Natural killer cell treated with Interleukin-12 subunit alpha and Interleukin-12 subunit beta and Interleukin-15 and Interleukin-18, amount 100 ng/mL, for 72 hours (primary cell): ENCODE measurements at places on chromosomes 12 and 14. TPM values are rescaled to one million over a fixed set of nuclear protein-coding genes. Genes with fewer than 3 reads are reported as not detected.
A peak's percentile ranks its signal among the peaks of the same experiment; 100 is the strongest.

- H3K27me3 ChIP-seq = peaks cover under 1% of the 10 kb centered on the region
- DNase-seq = no peak
- H3K4me1 ChIP-seq = no peaks in the 10 kb centered on the region
- H3K36me3 ChIP-seq = no peaks in the 10 kb centered on the region
These were observed 181.0 kb downstream of the MON2 start for GRCh38 chr12:62647586-62647985.

DNA sequence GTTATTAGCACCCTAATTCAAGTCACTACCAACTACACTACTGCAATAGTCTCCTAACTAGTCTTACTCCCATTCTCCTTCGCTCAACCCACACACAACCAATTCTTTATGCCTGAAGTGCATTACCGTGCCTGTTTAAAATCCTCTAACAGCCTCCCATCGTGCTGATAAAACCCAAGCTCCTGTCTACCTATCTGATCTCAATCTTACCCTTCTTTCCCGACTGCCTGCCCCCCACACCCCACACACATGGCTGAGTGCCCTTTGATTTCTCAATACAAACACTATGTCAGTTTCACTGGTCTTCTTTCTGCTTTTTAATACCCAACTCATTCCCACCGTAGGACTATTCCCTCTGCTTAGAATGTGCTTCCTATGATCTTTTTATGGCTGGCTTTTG lies 59.9 kb downstream of the SPPL3 start:
- peaks cover 45% of the 10 kb centered on the region for H3K4me1 ChIP-seq
- no peak for DNase-seq
- H3K4me3 ChIP-seq = no peak overlapping the region

C14orf180 gene
- total RNA-seq = not detected

DNA sequence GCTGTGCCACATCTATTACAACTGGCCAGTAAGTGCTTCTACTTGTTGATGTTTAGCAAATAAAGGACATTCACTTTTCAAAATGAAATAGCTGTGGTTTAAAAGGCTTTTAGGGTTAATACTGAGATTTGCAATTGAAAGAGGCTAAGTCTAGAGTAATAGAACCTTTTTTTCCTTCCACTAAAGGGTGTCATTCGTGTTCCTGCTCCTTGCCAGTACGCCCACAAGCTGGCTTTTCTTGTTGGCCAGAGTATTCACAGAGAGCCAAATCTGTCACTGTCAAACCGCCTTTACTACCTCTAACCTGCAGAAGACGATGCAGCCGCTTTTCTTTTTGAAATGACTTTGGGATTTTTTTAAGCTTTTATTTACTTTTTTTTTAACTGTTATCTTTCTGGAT lies 33.6 kb downstream of the PIWIL1 start:
- H3K27me3 ChIP-seq = peaks cover 13% of the 10 kb centered on the region
- no peak overlapping the region for H3K4me3 ChIP-seq
- H3K36me3 ChIP-seq = no peaks in the 10 kb centered on the region

DNA sequence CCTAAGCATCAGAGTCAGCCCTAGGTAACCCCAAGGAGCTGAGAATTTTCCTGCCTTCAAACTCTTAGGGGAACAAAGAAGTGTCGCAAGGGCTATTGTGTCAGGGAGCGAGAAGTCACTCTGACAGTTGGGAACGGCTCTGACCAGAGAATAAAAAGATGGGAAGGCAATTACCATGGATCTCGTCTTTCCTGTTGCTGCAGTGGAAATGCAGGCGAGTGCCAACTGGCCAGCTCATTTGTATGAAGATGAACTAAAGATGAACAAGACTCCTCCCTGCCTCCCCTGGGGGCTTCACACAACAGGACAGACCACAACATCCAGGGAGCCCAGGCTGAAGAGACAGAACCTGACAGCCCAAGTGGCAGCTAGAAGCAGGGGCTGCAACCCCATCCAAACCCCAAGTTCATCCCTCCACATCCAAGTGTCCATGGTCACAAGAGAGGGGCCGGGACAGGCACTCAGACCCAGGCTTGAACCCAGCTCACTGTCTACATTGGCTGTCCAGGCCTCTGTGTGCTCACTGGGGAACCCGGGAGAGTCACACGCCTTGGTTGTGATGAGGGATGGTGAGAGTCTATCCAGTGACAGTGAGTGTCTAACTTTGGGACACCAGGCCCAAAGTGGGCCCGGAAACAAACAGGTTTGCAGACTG lies 322.4 kb downstream of the BCL11B start:
- H3K4me1 ChIP-seq = peaks cover 4% of the 10 kb centered on the region
- no peak for DNase-seq
- no peak overlapping the region for H3K27ac ChIP-seq
- H3K36me3 ChIP-seq = no peaks in the 10 kb centered on the region
- H3K4me3 ChIP-seq = no peak overlapping the region

- no peak for DNase-seq
- peaks cover 13% of the 10 kb centered on the region for H3K27me3 ChIP-seq
- H3K27ac ChIP-seq = no peak overlapping the region
These were observed 61.1 kb downstream of the PRMT8 start for GRCh38 chr12:3551976-3552725.

ALDH2 gene
- not detected for total RNA-seq

TAMALIN gene
- total RNA-seq = 5.6 TPM

GRCh38 chr12:117013726-117014125 lies 85.5 kb downstream of the TESC start:
- no peaks in the 10 kb centered on the region for H3K27me3 ChIP-seq
- H3K4me1 ChIP-seq = no peaks in the 10 kb centered on the region
- H3K4me3 ChIP-seq = no peak overlapping the region

DNA sequence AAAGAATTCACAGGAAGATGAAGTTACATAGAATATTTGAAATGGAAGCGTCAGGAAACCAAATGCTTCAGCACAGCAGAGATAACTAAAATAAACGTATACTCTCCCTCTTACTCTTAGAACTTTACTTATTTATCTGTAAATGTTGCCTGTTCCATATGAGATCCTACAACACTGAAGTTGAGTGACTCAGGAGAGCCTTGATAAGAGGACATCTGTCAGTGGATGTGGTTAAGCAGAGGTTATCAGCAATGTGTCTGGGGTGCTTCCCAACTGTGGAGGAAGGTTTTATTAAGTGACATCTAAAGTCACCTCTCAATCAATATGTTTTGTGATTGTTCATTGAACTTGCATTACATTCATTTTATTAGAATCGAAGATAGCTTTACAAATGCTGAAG lies 81.9 kb downstream of the NEDD1 start:
- H3K4me3 ChIP-seq = no peak overlapping the region
- no peaks in the 10 kb centered on the region for H3K36me3 ChIP-seq
- peaks cover 3% of the 10 kb centered on the region for H3K4me1 ChIP-seq
- DNase-seq = no peak

DNA sequence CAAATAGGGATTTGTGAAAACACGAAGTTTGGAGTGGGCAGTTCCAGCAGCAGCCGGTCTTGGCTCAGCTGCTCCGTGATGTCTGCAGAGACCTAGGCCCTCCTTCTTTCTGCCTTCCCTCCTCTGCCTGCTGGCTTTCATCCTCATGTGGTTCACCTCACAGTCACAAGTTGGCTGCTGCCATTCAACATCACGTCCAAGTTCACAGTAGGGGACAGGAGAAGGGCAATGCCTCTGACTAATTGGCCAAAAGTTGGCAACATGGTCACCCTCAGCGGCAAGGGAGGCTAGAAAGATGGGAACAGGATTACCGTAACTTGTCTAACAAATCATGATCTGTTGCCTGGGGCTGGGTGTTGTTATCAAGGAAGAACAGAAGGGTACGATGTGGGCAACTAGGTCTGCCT lies 7.8 kb upstream of the CACNA2D4 start:
- no peaks in the 10 kb centered on the region for H3K36me3 ChIP-seq
- H3K4me1 ChIP-seq = peaks cover 13% of the 10 kb centered on the region
- peaks cover 7% of the 10 kb centered on the region for H3K27me3 ChIP-seq

GRCh38 chr12:13670285-13670866 lies 311.0 kb downstream of the GRIN2B start:
- no peak for DNase-seq
- H3K4me3 ChIP-seq = no peak overlapping the region
- H3K27me3 ChIP-seq = peaks cover 33% of the 10 kb centered on the region
- no peaks in the 10 kb centered on the region for H3K36me3 ChIP-seq
- H3K27ac ChIP-seq = no peak overlapping the region

- no peak overlapping the region for H3K27ac ChIP-seq
- no peak overlapping the region for H3K4me3 ChIP-seq
- no peak for DNase-seq
These were observed 12.9 kb downstream of the EXOC3L4 start for GRCh38 chr14:103107455-103107854.

DNA sequence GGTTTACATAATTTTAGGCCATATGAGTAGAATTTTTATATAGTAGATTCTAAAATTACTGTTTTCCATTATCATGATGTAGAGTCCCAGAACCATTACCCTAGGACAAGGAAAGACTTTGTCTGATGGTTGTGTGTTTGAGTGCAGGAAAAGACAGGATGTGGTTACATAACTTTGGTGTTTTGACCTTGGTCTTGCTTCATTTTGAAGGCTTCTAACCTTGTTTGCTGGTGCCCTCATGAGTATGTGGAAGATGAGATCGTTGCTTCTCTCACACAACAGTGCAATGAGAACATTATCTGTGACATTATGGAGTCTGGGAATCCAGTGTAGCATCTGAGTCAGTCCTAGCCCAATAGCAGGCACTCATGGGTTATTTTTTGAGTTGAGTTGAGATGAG lies 106.2 kb downstream of the IGF1 start:
- no peaks in the 10 kb centered on the region for H3K4me1 ChIP-seq
- no peaks in the 10 kb centered on the region for H3K27me3 ChIP-seq
- DNase-seq = no peak
- H3K36me3 ChIP-seq = no peaks in the 10 kb centered on the region

DNA sequence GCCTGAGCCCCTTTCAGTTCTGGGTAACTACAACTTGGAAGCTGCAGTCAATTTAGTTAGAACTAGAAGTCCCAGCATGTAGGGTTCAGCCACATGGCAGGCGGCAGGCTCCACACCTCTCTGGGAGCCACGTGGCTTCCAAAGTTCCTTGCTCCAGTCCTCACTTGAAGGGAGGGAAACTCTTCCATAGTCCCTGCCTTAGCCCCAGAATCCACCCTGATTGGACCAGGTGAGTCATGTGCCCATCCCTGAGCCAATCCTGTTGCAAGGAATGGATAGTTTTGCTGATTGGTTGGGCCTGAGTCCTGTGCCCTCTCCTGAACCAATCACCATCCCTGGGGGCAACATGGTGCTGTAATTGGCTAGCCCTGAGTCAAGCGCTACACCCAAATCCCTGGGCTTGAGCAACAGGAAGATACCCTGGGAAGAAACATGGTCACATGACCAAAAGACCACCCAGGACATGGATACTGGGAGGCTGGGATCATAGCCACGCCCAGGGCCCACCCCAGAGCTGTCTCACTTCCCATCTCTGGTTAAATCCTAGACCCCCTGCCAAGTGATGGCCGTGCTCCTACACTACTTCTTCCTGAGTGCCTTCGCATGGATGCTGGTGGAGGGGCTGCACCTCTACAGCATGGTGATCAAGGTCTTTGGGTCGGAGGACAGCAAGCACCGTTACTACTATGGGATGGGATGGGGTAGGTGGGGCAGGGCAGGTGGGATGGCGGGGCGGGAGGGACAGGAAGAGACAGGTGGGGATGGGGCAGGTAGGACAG lies 154.7 kb downstream of the ADGRD1 start:
- peaks cover 9% of the 10 kb centered on the region for H3K27me3 ChIP-seq
- DNase-seq = peak; percentile 46
- H3K27ac ChIP-seq = no peak overlapping the region
- H3K4me3 ChIP-seq = no peak overlapping the region

GRCh38 chr14:87503711-87504110 lies 489.3 kb downstream of the GALC start:
- no peak overlapping the region for H3K27ac ChIP-seq
- DNase-seq = no peak
- no peaks in the 10 kb centered on the region for H3K36me3 ChIP-seq
- H3K4me3 ChIP-seq = no peak overlapping the region

- H3K36me3 ChIP-seq = no peaks in the 10 kb centered on the region
- H3K27ac ChIP-seq = no peak overlapping the region
- H3K4me3 ChIP-seq = no peak overlapping the region
- no peak for DNase-seq
- no peaks in the 10 kb centered on the region for H3K27me3 ChIP-seq
These were observed 702.7 kb downstream of the TMTC2 start for GRCh38 chr12:83389237-83389996.

DNA sequence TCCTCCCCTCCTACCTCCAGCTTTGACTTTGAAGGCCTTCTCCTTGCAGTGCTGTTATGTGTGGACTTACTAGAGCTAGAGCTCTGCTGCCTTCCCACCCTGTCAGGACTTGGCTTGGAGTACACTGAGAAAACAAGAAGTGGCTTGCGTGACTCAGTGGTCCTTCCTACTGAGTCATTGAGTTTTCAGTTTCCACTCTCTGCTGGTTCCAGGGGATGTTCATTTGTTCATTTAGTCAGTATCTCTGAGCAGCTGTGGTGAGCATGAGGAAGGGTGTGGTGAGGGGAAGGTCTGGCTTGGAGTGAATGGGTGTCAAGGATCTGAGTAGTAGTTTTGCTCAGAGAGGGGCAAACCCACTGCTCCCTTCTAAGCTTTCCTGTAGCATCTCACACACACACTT lies 17.2 kb upstream of the ELK3 start:
- peak overlapping the region; percentile 82 for H3K27ac ChIP-seq
- peaks cover 9% of the 10 kb centered on the region for H3K27me3 ChIP-seq
- no peak for DNase-seq
- peaks cover 11% of the 10 kb centered on the region for H3K36me3 ChIP-seq
- H3K4me1 ChIP-seq = peaks cover 8% of the 10 kb centered on the region

SPTB gene
- total RNA-seq = 0.14 TPM

SLC8B1 gene
- 19.9 TPM for total RNA-seq

- H3K4me1 ChIP-seq = no peaks in the 10 kb centered on the region
- H3K4me3 ChIP-seq = no peak overlapping the region
- no peak overlapping the region for H3K27ac ChIP-seq
- DNase-seq = no peak
These were observed 59.2 kb upstream of the PELI2 start for GRCh38 chr14:56059054-56059453.

FGF6 gene
- not detected for total RNA-seq

DNA sequence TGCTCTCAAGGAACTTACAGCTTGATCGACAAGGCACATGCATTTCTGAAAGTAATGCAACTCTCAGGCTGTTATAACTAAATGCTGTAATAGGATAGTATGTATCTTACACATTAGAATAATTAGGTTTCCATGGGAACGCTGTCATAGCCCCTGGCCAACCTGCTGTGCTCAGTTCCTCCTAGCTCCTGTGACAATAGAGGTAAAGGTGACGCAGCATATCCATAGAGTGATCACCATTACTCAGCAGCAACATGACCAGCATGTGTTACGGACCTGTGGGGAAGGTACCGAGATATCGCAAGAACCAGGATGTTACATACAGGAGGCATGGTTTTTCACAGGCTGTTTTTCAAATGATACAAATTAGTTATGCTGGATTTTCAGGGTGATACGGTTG lies 150.7 kb downstream of the CAND1 start:
- H3K36me3 ChIP-seq = no peaks in the 10 kb centered on the region
- H3K27me3 ChIP-seq = peaks cover 5% of the 10 kb centered on the region
- H3K4me3 ChIP-seq = no peak overlapping the region
- no peak for DNase-seq
- H3K4me1 ChIP-seq = no peaks in the 10 kb centered on the region
